ENCODE measurements at places on chromosomes 1 and 21. TPM values are rescaled to one million over a fixed set of nuclear protein-coding genes. Genes with fewer than 3 reads are reported as not detected.

Gene DNASE2B
- not detected for total RNA-seq

Gene RAB3B
- total RNA-seq: 0.05 TPM

Gene PLA2G2D
- not detected for total RNA-seq

GRCh38 chr1:39568208-39568607 lies 8.4 kb downstream of the PABPC4 start:
- no peak overlapping the region for H3K4me3 ChIP-seq
- no peaks in the 10 kb centered on the region for H3K27me3 ChIP-seq
- peaks cover 77% of the 10 kb centered on the region for H3K36me3 ChIP-seq
- no peak overlapping the region for H3K27ac ChIP-seq

DNA sequence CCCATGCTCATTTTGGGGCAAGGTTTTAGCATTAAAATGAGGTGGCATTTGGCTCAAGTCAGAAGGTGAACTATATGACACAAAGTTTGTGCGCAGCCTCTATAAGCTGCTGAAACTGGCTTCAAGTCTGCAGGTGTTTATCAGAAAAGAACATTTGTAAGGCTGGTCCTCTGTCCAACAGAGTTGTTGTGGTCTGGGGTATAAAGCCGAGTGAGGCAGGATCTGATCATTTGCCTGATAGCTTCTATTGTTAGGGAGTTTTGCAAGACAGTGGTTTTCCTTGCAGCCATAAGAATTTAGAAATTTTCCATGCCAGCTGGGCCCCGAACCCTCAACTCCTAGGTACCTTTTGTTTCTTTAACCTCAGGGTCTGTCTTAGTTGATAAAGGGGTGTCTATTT lies 130.8 kb downstream of the PGBD5 start:
- peaks cover 2% of the 10 kb centered on the region for H3K4me1 ChIP-seq
- no peaks in the 10 kb centered on the region for H3K36me3 ChIP-seq
- no peak overlapping the region for H3K27ac ChIP-seq
- DNase-seq: no peak

GRCh38 chr1:59673573-59674450 lies 140.9 kb upstream of the HOOK1 start:
- no peaks in the 10 kb centered on the region for H3K27me3 ChIP-seq
- H3K36me3 ChIP-seq: no peaks in the 10 kb centered on the region
- no peak for DNase-seq
- no peak overlapping the region for H3K4me3 ChIP-seq
